Psoas muscle (tissue), 8 donors: ENCODE measurements at places on chromosomes 7 and 10. TPM values are rescaled to one million over a fixed set of nuclear protein-coding genes. Genes with fewer than 3 reads are reported as not detected.

DNA sequence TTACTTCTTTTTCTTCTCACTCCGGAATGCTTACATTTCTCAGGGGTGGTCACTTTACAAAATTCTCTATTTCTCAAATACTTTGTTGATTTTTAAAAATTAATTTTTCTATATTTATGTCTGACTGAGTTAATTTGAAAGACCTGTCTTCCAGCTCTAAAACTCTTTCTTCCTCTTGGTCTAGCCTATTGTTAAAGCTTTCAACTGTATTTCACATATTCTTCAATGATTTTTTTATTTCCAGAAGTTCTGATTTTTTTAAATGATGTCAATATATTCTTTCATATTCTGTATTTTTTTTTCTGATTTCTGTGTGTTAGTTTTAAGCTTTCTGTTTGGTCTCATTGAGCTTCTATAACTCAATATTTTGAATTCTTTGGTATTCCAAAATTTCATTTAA is 27.3 kb upstream of the AKR1C2 start:
- no peak for DNase-seq

GRCh38 chr7:1975581-1975980 is 257.2 kb downstream of the MAD1L1 start:
- DNase-seq: peak; percentile 42

- no peak for DNase-seq
Observed at GRCh38 chr10:73964743-73965142, 33.2 kb upstream of the VCL start.

DNA sequence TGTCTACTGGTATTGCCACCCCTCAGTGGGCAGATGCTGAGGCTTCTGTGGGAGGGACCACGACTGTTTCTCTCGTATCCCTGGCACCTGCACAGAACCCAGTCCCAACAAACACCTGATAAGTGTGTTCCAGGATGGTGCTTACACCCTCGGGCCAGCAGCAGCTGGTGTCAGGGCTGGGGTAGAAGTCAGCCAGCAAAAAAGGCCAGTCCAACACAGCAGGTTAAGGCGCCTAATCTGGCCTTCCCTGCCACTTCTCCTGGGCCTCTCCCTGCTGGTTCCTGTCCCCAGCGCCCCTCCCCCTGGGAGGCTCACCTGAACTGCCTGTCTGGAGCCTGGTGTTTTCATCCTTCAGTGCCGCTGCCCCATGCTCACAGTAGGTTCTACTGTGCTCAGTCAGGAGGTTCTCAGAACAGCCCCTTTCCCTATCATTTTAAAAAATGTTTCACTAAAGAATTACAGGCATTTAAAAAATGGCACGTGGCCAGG is 20.0 kb downstream of the PODXL start:
- DNase-seq: no peak

The GPC2 gene
- polyA plus RNA-seq: 0.30 TPM

The FAM25G gene
- not detected for polyA plus RNA-seq

The HTRA1 gene
- polyA plus RNA-seq: 11.5 TPM

GRCh38 chr7:70797109-70797514 is 334.8 kb upstream of the GALNT17 start:
- DNase-seq: no peak

DNA sequence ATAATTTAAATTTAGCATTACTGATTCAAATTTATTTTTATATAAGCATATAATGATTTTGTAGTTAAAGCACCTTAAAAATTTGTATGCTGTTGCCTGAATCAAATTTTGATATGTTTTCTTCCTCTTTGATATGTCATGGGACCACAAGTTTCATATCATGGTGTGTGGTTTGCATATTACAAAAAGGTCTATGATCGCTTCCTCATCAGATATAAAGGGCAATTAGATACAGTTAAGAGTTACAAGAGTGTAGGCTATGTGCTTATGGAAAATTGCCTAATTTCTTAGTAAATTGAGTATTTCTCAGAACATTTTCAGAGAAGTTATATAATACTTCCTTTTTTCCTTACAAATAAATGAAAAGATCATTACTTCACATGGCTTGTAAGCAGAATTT is 22.2 kb downstream of the MRC1 start:
- DNase-seq: no peak

The DNAH11 gene
- 0.03 TPM for polyA plus RNA-seq

The TFR2 gene
- 0.04 TPM for polyA plus RNA-seq

GRCh38 chr10:6140141-6140841 is 51.5 kb downstream of the RBM17 start:
- no peak for DNase-seq

DNA sequence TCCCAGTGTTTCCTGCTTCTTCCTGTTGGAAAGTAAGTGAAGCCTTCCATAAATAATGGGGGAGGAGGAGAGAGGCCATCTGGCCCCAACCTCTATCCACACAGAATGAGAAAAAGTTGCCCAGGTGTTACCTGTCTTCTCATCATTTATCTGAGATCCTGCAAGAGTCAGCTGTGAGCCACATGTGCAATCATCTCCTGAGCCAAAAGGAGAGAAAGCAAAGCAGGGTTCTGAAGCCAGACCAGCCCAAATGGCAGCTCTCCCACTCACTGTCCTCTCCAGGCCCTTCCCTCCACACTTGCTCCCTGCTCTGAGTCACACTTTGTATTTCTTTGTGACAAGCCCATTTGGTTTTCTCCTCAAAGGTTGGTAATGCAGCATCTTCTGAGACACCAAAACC is 65.9 kb downstream of the FAM204A start:
- no peak for DNase-seq

- no peak for DNase-seq
Observed at GRCh38 chr10:107118866-107119265, 45.6 kb downstream of the SORCS1 start.

The VIPR2 gene
- polyA plus RNA-seq: 1.3 TPM

DNA sequence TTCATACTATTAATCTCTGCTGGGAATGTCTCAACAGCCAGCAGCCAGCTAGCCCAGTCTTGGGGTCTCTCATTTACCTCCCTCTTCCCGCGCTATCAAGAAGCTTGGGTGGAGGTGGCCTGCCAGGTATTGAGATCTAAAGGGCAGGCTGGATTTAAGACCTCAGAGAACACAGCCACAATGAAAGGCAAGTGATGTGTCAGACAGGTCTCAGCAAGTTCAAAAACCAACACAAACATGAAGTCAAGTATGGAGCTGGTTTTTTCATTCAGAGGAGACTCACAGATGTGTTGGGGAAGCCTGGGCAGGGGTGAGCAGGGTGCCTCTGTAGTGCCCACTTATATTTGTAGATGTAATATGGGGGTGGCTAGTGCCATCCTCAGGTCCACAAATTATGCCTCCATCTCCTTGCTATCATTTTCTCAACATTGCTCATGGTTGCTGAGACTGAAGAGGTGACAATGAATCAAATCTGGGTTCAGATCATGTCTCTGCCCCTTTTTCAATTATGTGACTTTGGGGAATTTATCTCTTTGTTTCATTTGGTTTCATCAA is 27.7 kb upstream of the CROT start:
- no peak for DNase-seq

The SPAM1 gene
- not detected for polyA plus RNA-seq

GRCh38 chr10:43801140-43801539 is 152.5 kb upstream of the ZNF32 start:
- no peak for DNase-seq

- DNase-seq: no peak
Observed at GRCh38 chr10:131490991-131491594, 179.6 kb upstream of the TCERG1L start.

DNA sequence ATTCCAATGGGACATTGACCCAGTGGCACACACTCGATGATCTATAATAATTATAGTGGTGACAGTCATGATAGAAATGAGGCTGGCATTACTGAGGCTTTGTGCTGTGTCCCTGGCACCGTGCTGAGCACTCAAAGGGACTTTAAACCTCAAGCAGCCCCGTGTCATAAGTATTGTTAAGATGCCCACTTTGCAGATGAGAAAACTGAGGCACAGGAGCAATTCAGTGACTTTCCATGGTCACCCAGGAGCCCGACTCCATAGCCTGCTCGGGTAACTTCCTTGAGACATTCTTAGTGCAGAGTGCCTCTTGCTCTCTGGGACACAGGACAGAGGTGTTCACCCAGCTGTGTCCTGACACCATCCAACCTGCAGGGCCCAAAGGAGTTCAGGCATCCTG is 152.6 kb downstream of the C10orf105 start:
- no peak for DNase-seq

DNA sequence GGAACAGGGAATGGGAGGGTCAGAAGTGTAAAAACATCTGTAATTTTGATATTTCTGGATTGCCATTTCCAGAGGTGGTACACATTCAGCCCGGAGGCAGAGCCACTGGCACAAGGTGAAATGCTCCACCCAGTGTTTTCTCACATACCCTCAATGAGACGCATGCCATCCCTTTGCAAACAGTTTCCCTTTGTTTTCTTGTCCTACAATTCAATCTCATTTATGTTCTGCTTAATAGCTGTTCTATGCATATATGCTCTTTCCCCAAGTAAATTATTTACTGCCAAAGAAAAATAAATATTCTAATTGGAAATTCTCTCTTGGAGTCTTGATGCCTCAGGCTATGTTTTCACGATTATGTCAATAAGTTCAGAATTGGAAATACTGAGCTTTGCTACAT is 369.7 kb upstream of the AKR1E2 start:
- DNase-seq: no peak

The CUBN gene
- polyA plus RNA-seq: 0.12 TPM

The SUN3 gene
- polyA plus RNA-seq: not detected

DNA sequence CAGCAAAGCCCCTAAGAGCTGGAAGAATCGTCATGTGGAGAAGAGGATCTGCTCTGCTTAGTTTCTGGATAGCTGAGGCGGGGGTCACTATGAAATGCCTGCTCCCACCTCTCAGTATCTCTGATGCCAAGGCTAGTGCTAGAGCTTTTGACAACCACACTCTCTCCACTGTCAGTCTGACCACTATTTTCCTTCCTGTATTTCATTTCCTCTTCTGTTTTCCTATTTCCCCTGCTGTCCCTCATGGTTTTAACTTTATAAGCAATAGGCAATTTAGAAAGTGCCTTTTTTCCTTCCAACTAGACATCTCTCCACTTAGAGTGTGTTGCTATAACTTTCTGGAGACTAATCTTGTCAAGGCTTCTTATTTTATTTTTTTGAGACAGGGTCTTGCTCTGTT is 23.6 kb downstream of the C7orf57 start:
- DNase-seq: no peak

- no peak for DNase-seq
Observed at GRCh38 chr10:77189075-77189474, 448.5 kb downstream of the KCNMA1 start.

The NOS3 gene
- polyA plus RNA-seq: 5.7 TPM

GRCh38 chr10:42962902-42963231 is 114.0 kb upstream of the RET start:
- DNase-seq: no peak

The FZD1 gene
- 1.4 TPM for polyA plus RNA-seq

GRCh38 chr10:4541292-4541691 is 284.7 kb upstream of the AKR1E2 start:
- DNase-seq: no peak

GRCh38 chr7:71193099-71193810 is 61.3 kb downstream of the GALNT17 start:
- no peak for DNase-seq

DNA sequence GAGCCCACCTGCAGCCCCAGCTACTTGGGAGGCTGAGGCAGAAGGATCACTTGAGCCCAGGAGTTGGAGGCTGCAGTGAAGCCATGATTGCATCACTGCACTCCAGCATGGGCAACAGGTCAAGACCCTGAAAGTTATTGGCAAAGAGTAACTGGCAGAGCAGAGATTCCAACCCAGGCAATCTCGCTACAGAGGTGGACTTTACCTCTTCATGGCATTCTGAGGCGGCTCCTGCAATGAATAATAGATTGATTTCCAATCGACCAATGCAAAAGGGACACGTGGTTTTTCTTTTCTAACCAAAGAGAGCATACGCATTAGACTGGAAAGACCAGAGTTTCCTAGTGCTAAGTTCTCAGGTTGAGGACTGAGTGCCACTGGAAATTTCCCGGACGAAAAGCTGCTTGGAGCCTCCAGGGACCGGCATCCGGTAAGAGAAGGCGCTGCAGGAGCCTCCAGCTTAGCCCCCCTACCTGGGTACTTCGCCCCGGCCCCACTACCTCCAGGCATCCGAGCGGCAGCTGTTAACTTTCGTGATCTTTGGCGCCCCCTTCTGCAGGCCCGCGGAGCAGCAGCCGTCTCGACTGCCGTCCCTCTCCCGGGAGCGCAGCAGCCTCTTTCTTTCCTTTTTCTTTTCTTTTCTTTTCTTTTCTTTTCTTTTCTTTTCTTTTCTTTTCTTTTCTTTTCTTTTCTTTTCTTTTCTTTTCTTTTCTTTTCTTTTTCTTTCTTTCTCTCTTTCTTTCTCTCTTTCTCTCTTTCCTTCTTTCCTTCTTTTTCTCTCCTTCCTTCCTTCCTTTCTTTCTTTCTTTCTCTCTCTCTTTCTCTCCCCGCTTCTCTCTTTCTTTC is 4.1 kb downstream of the MBLAC1 start:
- DNase-seq: peak; percentile 88

- DNase-seq: peak; percentile 79
Observed at GRCh38 chr7:65980478-65981250, 1.3 kb downstream of the GUSB start.

DNA sequence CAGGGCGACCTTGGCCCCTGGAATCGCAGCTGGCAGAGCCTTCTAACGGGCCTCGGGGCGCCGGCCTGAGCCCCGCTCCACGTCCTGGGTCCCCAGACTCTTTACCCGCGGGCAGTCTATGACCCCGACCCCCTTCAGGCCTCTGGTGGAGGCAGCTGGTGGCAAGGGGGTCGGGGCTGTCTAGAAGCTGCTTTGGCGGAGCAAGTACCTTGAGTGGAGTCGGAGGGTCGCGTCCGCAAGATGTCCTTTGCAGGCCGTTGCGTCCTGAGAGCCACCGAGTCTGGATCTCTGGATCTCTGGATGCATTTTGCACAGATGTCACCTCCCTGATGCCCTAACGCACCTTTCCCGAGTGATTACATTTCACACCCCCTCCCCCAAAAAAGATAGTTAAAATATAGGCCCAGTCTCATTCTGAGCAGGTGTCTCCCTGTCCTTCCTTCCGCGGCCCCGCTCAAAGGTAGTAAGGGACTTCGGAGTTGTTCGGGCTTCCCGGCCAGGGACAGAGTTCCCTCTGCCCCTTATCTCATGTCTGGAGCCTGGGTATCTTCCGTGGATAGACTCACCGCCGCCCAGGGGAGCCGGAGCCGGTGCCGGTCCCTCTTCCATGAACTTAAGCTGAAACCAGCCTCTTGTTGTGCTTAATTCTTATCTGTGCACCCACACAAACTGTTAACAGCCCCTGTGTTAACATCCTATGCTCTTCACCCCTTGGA is 457 bp downstream of the ACADSB start:
- DNase-seq: peak; percentile 60

DNA sequence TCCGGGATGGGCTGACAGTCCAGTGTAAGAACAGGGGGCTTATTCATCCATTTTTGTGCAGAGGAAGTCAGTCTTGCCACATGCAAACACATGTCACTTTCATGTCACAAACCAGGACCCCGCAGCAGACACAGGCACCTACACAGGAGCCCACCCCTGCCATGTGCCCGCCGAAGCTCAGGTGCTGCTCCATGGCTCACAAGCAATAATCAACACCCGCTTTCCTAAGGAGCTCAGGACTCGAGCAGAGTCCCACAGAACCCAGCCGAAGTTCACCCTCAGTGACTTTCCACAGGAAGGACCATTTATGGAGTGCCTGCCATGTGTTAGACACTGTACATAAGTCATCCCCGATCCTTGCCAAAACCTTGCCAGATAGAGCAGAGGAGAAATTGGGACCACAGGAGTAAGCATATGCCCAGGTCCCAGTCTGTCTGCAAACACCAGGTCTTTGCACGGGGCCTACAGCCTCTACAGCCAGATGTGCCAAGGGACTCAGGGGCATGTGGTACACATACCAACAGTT is 99.4 kb downstream of the EBF3 start:
- DNase-seq: peak; percentile 36
